ENCODE measurements at places on chromosomes 3 and 15.

GRCh38 chr15:66025015-66025452 is 155.7 kb downstream of the RAB11A start:
- no peak for DNase-seq

DNA sequence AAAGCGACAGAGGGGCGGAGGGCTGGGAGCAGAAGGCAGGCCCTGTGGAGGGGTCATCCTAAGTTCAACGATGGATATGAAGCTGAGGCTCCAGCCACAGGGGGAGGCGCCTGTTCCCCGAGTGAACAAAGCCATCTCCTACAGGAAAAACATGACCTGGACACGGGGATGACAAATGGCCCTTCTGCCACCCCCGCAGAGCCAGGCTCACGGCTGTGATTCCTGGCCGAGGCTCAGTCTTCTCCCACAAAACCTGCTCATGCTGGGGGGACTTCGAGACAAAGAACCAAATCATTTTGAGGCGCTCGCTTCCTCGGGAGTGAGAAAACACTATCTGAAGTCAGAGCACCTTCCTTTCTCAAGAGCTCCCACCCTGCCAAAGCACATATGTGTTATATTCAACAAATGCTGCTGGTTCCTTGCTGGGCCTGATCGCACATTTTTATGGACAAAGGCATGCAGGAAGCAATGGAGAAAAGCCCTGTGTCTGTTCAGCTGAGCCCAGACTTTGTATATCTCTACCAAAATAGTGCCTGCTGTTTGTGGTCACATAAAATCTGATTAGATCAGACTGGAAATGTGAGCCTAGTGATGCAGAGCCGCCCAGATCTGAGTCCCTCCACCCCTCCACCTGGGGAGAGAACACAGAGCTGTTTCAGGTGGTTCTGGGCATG is 5.6 kb downstream of the RBP1 start:
- no peak for DNase-seq

GRCh38 chr3:20490996-20491395 is 305.0 kb upstream of the SGO1 start:
- no peak for DNase-seq

- DNase-seq: no peak
Measured at GRCh38 chr15:31400222-31400927, 73.7 kb downstream of the KLF13 start.

DNA sequence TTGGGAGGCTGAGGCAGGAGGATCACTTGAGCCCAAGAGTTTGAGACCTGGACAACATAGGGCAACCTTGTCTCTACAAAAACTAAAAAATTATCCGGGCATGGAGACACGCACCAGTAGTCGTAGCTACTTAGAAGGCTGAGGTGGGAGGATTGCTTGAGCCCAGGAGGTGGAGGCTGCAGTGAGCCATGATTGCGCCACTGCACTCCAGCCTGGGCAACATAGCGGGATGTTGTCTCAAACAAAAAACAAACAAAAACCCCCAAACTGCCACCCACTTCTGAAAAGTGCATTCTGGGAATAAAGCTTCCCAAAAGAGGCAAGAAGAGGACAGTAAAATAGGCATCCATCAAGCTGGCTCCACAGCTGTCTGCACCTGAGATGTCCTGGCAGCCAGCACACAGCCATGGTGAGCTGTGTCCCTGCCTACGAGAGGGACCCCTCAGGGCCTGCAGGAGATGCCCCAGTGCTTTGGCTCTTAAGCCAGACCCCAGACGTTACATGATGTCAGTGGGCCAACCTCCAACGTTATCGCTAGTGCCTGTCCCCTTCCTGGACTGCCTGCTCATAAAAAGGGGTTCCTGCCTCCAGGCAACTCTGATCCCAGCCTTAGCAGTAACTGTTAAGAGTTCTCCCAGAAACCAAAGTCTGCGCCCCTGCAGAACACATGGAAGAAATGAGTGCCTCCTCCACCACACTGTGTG is 101.1 kb downstream of the LRIG1 start:
- DNase-seq: no peak

DNA sequence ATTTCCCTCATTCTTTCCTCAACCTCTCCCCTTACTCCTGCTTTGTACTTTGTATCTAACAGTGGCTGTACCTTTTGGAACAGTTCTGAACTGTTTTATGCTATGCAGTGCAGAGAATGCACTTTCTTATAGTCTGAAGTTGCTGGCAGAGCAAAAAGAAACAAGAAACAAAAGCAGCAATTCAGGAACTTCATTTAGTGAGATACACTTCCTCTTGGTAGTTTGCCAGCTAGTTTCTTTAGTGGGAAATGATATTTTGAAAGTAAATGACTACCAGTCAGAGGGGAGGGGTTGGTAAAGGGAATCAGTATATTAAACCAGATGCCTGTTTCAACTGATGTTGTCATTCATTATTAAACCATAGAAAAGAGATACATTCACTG is 55.0 kb upstream of the CHD2 start:
- no peak for DNase-seq

GRCh38 chr15:59104602-59104911 is 389 bp upstream of the CCNB2 start:
- no peak for DNase-seq

- DNase-seq: no peak
Measured at GRCh38 chr3:9067352-9067975, 104.2 kb upstream of the RAD18 start.

Data from RWPE2 (cell line).